ENCODE measurements at places on chromosomes 12 and 14.

GRCh38 chr12:77049767-77050353 lies 15.5 kb downstream of the E2F7 start:
- peak; percentile 16 for DNase-seq

DNA sequence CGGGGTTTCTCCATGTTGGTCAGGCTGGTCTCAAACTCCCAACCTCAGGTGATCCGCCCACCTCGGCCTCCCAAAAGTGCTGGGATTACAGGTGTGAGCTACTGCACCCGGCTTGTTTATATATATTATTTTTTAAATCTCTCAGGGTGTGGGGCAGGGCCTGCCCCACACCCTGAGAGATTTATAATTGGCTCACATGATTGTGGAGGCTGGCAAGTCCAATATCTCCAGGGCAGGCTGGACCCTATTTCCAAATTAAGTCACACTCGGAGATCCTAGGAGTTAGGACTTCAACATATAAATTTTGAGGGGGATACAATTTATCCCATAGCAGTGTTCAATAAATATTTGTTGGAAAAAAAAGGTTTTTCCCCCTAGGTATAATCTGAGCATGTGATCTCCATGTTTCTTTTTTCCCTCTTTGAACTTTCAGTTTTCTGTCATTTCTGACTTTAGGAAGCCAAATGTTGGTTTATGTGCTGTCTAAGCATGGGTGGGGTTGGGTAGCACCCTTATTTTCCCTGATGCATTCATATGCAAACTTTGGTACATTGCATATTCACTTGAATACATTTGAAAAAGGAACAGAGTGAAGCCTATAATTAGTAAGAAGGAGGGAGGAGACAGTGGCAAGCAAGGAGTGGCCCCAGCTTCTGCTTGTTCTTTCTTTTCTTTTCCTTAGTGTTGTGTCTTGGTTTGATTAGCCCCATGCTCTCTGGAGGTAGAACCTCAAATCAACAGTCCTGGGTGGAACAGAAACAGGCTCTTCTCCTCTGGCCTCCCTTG lies 8.7 kb upstream of the A2ML1 start:
- DNase-seq, result no peak

DNA sequence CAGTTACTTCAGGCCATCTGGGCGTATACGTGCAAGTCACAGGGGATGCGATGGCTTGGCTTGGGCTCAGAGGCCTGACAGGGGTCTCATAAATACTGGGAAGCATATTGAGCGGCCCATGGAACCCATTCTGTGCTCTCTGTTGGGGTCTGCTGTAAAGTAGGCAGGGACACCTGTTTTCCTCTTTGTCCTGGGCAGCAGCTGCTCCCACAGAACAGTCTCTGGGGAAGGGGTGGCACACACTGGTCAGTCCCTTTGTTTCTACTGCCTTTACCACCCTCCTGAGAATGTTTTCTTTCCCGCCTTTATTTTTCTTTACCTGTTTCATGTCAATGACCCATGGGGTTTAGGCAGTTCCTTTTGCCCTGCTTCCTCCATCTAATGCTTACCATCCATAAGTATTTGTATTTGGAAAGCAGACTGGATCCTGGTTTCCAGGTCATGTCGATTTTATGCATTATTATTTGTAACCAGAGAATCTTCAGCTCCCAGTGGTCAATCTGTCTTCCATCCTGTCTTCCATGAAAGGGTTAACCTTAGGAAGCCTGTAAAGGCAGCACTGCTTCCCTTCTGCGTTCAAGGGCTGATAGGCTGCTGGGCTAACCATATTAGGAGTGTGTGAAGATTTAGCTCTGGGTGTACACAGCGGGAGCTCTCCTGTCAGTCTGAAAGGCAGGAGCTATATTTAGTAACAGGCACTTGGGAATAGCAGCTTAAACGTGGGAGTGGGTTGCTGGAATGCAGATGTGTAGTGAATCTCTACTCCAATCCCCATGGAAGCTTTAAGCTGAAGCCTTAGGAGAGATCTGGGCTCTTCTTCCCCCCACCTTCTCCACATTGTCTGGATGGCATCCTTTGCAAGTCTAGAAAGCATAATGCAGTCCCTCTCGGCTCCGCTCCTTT lies 124.0 kb downstream of the DYRK2 start:
- DNase-seq, result no peak

DNA sequence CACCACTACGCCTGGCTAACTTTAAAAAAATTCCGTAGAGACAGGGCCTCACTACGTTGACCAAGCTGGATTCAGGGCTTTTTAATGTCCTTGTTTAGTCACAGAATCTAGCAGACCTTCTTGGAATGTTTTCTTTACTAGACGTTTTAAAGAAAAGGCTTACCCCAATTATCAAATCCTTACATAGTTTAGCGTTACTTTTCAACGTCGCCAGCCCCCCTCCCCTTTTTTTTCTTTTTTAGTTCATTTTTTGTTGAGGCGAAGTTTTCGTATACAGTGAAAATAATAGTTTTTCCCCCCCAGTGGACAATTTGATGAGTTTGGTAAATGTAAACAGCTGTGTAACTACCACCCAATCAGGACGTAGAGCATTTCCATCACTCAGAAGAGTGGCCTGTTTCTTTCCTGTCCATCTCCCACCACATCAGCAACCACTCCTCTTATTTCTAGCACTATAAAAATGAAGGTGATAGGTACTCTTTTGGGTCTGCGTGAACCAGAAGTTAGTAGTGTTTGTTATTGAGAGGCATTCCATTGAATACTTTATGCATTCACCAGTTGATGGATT lies 753 bp upstream of the DLGAP5 start:
- no peak for DNase-seq

- no peak for DNase-seq
These were observed 54.9 kb downstream of the TRMT5 start for GRCh38 chr14:60926002-60926401.

DNA sequence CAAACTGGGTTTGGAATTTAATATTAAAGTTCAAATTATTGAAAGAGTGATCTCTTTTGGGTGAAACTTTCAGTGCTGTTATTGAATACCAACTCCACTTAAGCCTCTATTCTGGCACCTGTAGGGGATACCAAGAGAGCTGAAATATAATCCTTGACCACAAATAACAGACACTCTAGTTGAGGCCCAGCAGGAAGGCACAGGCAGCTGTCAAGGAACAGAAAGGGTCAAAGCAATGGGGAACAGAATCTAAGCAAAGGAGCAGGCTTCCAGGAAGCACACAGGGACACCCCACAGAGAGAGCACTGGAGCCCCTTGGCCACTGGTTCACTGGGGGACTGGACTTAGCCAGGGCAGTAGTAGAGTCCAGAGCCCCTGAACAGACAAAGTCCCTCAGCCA lies 120.9 kb upstream of the SFSWAP start:
- DNase-seq, result no peak

DNA sequence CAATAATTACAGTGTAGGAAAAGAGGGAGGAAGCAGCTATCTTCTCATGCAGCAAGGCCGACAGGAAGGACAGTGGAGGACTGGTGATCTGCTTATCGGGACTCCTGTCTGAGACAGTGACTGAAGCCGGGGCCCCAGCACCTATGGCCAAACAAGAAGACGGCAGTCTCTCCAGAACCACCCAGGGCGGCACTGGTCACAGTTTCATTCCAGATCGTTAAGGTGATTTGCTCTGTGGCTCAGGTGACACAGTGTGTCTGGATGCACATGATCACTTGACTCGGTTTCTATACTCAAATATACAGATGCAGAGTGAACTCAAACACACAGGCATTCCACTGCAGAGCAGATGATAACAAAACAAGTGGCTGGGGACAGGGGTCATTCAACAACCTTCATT lies 52.1 kb upstream of the CORO1C start:
- no peak for DNase-seq

- no peak for DNase-seq
These were observed 721 bp upstream of the CTSG start for GRCh38 chr14:24576771-24577170.

GRCh38 chr12:109607618-109608017 lies 34.0 kb downstream of the MVK start:
- DNase-seq, result no peak

- peak; percentile 6 for DNase-seq
These were observed 78.0 kb downstream of the DBX2 start for GRCh38 chr12:44972746-44973421.

GRCh38 chr12:22641353-22642053 lies 16.5 kb downstream of the ETNK1 start:
- DNase-seq, result no peak

- no peak for DNase-seq
These were observed 106.9 kb upstream of the CPM start for GRCh38 chr12:69039911-69040310.

DNA sequence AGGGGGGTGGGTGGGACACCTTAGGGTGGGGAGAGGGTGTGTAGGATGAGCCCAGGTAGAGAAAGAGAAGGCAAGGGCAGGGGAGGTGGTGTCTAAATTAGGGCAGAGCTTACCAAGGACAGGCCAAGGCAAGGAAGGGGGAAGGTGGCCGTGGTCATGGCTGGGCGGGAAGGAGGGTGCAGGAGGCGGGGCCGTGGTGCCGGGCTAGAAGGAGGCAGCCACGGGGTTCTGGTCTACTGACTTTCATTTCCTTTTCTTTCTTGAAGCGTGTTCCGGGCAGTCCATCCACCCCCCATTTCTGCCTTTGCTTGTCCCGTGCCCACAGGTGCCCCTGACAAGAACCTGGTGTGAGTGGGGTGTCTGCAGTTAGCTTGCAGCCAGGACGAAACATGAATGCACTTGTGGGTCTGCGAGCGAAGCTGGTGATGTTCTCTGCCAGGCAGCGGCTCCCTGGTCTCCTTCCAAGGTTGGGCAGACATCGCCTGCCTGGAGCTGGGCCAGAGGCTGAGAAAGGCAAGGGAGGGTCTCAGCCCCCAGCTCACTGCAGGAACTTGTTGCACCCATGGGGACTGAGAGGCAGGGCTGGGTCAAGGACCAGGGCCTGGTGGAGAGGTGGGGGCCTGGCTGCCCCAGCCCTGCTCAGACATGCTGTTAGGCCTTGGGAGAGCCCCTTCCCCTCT lies 58.2 kb downstream of the KIF26A start:
- no peak for DNase-seq

All from hindlimb muscle (tissue), 1 donor.